Kidney capillary endothelial cell (primary cell): ENCODE measurements at places on chromosomes 2 and 18.
A peak's percentile ranks its signal among the peaks of the same experiment; 100 is the strongest.

GRCh38 chr18:63974991-63975390, 5.1 kb downstream of the SERPINB8 start:
- no peak for DNase-seq

- DNase-seq, result no peak
Observed at GRCh38 chr18:58776084-58776483, 88.6 kb upstream of the ZNF532 start.

- DNase-seq, result no peak
Observed at GRCh38 chr2:7405861-7406715, 488.9 kb downstream of the RNF144A start.

- no peak for DNase-seq
Observed at GRCh38 chr2:127011796-127012195, 95.2 kb downstream of the BIN1 start.

DNA sequence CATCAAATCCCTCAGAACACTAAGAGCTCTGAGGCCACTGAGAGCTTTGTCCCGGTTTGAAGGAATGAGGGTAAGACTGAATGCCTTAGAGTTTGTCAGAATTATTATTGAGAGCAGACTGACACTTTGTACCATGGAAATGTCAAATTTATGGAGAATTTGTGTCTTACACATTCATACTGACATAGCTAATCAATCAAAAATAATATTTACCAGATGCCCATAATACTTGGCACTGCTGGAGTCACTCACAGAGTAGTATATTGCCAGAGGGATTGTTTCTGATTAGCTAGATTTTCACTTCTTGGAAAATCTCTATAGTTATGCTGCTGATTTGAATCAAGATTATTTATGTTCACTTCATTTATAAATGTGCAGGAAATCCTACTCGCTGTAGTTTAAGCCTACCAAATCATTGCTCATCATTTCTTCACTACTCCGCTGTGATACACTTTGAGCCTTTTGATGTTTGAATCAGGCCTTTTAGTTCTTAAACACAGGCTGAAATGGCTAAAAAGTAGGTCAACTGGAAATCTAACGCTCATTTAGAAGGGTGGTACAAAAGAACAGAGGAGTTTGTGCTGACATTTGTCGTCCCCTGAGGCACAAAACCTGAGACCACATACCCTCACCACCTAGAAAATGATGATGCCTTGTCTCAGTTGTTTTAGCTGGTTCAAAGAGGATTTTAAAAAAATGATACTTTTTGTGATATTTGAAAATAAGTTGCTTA, 96.1 kb upstream of the CSRNP3 start:
- DNase-seq, result no peak

- no peak for DNase-seq
Observed at GRCh38 chr18:48646976-48647375, 108.1 kb downstream of the CTIF start.

GRCh38 chr2:31240381-31241365, 6.7 kb downstream of the EHD3 start:
- no peak for DNase-seq

- DNase-seq, result no peak
Observed at GRCh38 chr2:42233976-42234441, 64.9 kb downstream of the EML4 start.

DNA sequence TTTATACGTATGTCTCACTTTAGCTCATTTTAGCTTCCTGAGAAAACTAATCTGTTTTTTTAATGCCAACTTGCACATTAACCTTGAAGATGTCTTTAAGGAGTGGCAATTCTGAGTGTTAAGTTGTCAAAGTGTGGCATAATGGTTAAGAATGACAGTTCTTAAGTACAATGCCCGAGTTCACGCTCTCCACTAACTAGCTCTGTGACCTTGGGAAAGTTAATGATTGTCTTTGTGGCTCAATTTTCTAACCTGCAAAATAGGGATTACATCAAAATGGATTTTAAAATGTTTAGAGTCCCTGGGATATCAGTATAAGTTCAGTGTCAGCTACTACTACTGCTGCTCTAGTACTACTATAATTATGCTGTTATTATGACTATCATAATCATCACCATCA, 409.7 kb downstream of the SOCS6 start:
- DNase-seq, result no peak

- peak; percentile 20 for DNase-seq
Observed at GRCh38 chr2:26786207-26787028, 562 bp downstream of the CENPA start.

GRCh38 chr2:221492636-221493035, 79.5 kb downstream of the EPHA4 start:
- DNase-seq, result no peak

- no peak for DNase-seq
Observed at GRCh38 chr18:23939896-23940295, 74.7 kb upstream of the TTC39C start.

DNA sequence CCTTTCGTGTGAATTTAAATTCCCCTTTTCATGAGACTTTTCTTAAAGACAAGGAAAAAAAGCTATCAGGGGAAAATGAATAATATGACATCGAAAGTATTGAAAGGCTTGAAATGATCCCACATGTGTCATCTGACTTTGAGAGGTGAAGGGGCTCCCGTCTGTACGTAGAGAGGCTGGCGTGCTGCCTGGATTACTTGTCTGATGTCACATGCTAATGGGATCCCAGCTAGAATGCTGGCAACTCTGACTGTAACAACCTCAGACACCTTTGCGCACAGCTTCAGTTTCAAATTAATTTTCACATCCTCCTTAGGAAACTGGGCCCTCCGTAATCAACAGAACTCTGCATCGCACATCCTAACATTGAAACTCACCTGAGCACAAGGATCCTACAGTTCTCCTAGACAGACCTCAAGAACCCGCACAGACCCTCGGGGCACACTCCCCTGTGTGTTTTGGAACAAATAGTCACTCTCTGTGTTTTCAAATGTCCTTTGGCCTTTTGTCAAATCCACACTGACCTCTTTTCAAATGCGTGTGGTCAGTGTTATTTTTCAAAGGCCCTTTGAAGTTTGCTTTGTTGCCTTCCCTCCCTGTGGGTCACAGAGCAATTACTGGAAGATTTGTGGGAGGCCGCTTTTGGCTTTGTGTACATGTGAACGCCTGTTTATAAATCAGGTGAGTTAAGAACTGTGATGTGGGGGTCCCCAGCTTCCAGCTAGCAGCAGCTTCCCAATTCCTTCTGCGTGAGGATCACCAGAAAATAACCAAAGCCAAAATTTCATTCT, 65.9 kb downstream of the IL1R2 start:
- DNase-seq, result no peak

- no peak for DNase-seq
Observed at GRCh38 chr2:169106563-169107545, 37.5 kb downstream of the DHRS9 start.

- DNase-seq, result no peak
Observed at GRCh38 chr2:212919238-212919637, 232.2 kb downstream of the IKZF2 start.

- no peak for DNase-seq
Observed at GRCh38 chr2:240507060-240507777, 50.6 kb downstream of the ANKMY1 start.

- DNase-seq, result no peak
Observed at GRCh38 chr2:64233376-64233922, 89.2 kb upstream of the PELI1 start.

DNA sequence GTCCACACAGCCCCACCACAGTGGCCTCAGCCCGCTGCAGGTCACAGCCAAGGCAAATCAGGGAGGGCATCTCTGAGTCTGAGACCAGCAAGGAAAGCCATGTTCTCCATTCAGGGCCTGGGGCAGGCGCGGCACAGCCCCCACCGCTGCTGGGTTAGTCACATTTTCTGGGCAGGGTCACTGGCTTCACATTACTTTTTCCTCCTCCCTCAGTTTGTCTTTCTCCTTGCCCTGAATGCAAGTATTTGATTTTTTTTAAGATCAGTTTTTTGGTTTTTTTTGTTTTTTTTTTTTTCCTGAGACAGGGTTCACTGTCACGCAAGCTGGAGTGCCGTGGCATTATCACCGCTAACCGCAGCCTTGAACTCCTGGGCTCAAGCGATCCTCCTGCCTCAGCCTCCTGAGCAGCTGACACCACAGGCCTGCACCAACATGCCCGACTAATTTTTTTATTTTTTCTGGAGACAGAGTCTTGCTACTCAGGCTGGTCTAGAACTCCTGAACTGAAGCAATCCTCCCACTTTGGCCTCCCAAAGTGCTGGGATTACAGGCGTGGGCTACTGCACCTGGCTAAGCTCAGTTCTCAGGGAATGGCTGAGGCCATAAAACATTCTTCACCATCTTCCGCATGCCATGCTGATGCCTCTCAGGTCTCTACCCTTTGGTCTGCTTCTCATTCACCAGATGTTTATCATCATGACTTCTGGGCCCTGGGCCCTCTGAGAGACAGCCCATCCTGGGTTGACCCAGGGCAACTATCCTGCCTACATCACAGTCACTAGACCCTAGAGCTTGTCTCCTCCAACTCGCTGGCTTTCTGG, 628 bp upstream of the CAPG start:
- DNase-seq, result no peak

DNA sequence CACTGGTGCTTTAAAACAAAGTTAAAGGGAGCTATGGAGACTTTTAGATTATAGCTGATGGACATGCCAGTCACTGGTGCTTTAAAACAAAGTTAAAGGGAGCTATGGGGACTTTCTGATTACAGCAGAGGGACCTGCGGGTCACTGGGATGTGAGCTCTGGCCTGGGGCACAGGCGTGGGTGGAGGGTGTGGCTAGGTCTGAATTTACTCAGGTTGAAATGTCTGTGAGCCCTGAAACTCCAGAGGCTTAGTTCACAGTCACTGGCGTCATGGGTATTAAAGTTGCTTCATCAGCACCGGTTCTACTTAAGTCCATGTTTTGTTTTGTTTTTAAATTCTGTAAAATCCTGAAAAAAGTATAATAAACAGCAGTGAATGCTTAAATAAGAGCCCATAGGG, 49.0 kb upstream of the TMEM18 start:
- DNase-seq, result no peak

- DNase-seq, result peak; percentile 46
Observed at GRCh38 chr2:241555711-241556110, 2.8 kb upstream of the BOK start.

DNA sequence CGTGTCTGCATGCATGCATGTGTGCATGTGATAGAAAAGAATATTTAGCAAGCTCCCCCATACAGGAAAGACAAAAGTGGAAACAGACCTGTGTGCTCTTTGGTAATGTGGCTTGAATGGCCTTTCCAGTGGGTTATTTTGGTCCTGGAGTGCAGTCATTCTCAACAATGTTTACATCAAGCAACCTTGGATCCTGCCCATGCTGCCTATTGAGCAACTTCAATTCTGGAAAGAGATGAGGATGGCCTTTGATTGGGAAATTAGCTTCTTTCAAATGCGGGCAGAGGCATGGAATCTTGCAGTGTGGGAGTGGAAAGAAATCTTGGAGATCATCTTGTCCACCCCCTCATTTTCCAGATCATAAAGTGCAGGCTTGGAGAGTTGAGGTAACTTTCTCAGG, 87.2 kb upstream of the SMAD2 start:
- DNase-seq, result no peak

- DNase-seq, result no peak
Observed at GRCh38 chr2:31979956-31980355, 30.9 kb downstream of the MEMO1 start.

DNA sequence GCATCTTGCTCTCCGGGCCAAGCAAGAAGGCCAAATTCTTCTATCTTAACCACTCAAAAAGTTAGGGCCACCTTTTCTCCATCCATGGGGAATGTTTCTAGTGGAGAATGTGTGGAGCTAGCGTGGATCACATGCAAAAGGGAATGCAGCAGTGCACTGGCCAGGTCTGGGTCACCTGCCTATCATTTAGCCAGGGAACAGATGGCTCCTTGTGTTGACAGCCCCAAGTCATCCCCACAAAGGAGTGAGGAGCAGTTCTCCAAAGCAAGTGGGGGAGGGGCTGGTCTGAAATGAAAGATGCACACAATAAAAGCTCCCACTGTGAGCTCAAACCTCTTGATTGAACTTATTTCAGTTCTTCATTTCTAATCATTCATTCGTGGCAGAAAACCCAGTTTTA, 19.1 kb downstream of the EPB41L3 start:
- DNase-seq, result no peak

DNA sequence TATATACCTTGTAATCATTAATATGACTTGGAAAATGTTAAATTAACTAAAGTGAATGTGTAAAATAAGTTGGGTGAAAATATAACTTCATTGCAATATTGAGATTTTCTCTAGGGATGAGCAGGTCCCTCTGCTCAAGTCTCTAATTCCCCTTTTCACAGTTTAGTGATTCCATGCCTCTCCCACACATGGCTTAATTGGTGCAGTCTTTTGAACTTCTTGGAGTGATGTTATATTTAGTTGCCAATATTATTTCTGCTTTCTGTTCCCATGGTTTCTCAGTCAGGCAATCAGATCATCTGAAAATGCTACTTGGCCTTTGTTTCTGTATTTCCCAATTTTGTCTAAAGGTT, 233.7 kb upstream of the SPOPL start:
- DNase-seq, result no peak

DNA sequence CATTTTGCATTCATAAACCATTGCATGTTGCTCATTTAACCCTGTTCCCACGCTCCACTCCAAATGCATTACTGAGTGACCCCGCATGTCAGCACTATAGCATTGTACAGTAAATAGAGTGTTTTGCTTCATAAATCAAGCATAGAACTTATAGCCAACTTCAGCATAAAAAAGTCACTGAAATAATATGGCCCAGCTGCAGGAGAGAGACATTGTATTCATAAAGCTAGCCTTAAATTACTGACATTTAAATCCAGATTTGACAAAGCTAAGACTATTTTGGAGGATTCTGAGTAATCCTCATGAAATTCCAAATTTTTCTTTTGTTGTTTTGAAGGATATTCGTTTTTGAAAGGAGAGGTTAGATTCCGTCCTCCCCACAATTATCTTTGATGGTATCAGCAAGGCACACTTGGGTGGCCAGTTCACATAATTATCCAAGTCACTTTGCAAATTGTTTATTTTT, 320.9 kb upstream of the TCF4 start:
- DNase-seq, result no peak

DNA sequence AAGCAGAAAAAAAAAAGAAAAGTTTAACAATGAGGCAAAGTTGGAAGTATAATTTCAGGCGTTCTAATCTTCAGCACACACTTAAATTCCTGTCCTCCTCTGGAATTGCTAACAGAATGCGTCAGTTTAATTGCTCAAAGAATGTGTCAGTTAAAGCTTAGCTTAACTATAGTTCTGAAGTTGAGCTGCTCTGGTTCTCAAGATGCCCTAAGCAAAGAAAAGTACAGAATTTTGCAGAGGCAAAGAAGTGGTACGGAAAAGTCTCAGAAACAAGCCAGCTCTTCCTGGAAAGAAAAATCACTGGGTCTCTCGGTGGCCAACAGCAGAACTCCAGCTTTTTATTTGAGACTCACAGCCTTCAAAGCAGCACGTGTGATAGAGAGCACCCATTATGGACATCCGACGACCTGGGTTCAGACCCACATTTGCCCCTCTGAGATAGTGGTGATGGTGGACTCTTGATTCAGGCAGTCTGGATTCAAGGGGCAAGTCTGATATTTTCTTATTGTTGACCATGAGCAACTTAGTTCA, 22.2 kb upstream of the MYO3B start:
- DNase-seq, result no peak

DNA sequence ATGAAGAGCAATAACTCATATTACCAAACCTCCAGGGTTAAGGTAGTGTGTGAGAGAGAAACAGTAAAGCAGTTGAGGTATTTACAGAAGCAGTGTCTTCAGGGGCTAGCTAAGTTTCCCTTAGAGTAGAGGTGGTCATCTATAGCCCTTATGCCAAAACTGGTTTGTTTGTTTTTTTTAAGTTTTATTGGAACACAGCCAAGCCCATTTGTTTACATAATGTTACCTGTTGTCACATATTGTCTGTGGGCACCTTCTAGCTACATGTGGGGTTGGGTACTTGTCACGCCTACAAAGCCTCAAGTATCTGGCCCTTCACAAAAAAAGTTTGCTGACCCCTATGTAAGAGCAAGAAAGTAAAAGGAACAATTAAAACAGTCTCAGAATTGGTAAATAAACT, 39.4 kb downstream of the ACTR2 start:
- DNase-seq, result no peak
